Calu3 (cell line): ENCODE measurements at places on chromosomes 4 and X. TPM values are rescaled to one million over a fixed set of nuclear protein-coding genes. Genes with fewer than 3 reads are reported as not detected.

GRCh38 chr4:81142744-81143143 is 72.3 kb downstream of the PRKG2 start:
- no peak for DNase-seq

DNA sequence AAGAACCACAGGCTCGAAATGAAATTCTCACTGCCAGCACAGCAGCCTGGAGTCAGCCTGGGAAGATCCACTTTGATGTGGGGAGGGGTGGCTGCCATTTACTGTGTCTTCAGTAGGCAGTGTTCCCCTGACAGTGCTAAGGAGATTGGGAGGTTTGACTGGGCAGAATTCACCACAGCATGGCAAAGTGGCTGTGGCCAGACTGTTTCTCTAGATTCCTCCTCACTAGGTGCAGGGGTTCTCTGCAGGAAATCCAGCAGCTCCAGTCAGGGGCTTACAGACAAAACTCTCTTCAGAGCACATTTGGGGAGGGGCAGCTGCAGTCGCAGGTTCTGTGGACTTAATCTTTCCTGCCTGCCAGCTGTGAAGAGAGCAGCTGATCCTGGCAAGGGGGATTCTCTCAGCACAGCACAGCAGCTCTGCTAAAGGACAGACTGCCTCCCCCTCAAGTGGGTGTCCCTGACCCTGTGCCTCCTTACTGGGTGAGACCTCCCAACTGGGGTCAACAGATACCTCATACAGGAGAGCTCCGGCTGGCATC is 1174.0 kb downstream of the RAPGEF2 start:
- no peak for DNase-seq

GRCh38 chr4:108492816-108493595 is 127.4 kb upstream of the RPL34 start:
- peak; percentile 43 for DNase-seq

DNA sequence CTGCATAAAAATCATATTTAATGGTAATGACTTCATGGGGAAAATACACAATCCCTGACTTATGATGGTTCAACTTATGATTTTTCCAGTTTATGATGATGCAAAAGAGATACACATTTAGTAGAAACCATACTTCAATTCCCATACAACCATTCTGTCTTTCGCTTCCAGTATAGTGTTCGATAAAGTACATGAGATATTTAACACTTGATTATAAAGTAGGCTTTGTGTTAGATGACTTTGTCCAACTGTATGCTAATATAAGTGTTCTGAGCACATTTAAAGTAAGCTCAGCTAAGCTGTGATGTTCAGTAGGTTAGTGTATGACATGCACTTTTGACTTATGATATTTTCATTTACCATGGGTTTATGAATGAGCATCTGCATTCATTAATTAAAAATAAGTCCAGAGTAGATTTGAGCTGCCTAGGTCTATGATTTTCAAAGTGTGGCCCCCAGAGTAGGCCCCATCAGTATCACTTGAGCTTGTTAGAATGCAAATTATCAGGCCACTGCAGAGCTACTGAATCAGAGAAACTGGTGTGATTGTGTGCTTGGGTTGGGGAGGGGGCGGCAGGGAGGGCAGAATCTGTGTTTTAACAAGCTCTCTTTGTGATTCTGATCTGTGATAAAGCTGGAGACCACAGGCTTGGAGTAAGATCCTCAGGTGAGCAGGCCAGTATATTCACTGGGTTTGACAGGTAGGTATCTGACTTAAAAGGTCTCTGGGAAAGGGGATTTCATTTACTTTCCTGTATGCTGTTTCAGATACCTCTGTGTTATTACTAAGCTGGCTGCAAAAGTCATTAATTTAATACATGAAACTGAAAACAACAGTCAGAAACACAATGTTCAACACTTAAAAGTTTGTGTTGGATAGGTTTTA is 8.4 kb downstream of the ATP10D start:
- no peak for DNase-seq

The CXCL6 gene
- 48.2 and 91.0 TPM in 2 replicates for total RNA-seq

The RTL5 gene
- 0.07 and 0.22 TPM in 2 replicates for total RNA-seq
